ENCODE measurements at places on chromosomes 4 and X. TPM values are rescaled to one million over a fixed set of nuclear protein-coding genes. Genes with fewer than 3 reads are reported as not detected.

CCNA2 gene
- 10.0 TPM for total RNA-seq

KLHL8 gene
- total RNA-seq, result 22.5 TPM

KLHL4 gene
- total RNA-seq, result 0.50 TPM

POU4F2 gene
- not detected for total RNA-seq

SATL1 gene
- total RNA-seq, result 0.08 TPM
